ENCODE measurements at places on chromosomes 12 and 14. TPM values are rescaled to one million over a fixed set of nuclear protein-coding genes. Genes with fewer than 3 reads are reported as not detected.

Gene BBS10
- 5.8 TPM for total RNA-seq

Gene AVPR1A
- 0.02 TPM for total RNA-seq

Gene SLC2A14
- total RNA-seq: not detected

Gene RNU4-1
- not detected for total RNA-seq

Gene NELL2
- 0.07 TPM for total RNA-seq

Gene PEBP1
- total RNA-seq: 267 TPM

Gene STXBP6
- 1.9 TPM for total RNA-seq

Gene ASCL1
- total RNA-seq: not detected

Gene MTHFD1
- 122 TPM for total RNA-seq

Gene CMTM5
- total RNA-seq: not detected

Gene TPH2
- total RNA-seq: not detected

Gene STON2
- 0.66 TPM for total RNA-seq

Gene CLMN
- total RNA-seq: 5.4 TPM

Gene FSCB
- total RNA-seq: not detected

Gene SPRYD4
- total RNA-seq: 2.0 TPM

Gene PAH
- total RNA-seq: not detected

Gene SRGAP1
- 13.9 TPM for total RNA-seq
